Fibroblast of skin of left quadriceps (primary cell): ENCODE measurements at places on chromosomes 11 and 22.

DNA sequence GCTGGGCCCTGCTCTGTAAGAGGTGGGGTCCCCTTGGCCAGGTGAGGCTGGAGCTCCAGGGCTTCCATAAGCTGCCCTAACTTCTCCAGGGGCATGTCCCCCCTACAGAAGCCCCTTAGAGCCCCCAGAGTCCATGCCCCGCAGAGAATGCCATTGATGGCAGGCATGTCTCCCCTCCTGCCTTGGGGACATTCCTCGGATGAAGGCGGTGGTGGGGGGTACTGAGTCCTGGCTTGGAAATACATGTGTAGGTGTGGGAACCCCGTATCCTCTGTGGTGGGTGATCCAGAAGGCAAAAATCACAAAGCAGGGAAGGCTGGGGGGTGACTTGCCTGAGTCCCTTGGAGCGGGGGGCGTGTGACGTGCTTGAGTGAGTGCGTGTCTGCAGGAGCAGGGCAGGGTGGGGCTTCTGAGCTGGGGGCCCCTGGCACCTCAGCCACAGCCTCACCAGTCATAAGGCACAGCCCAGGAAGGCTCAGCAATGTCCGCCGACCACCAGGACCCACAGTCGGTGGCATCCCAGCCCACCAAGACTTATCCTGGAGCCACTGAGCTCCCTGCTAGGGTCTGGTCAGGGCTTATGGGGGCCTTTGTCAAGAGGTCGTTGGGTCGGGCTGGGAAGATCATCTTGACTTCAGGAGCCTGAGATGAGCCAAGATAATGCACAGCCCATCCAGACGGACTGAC is 69.8 kb upstream of the KCNQ1OT1 start:
- DNase-seq, result no peak

DNA sequence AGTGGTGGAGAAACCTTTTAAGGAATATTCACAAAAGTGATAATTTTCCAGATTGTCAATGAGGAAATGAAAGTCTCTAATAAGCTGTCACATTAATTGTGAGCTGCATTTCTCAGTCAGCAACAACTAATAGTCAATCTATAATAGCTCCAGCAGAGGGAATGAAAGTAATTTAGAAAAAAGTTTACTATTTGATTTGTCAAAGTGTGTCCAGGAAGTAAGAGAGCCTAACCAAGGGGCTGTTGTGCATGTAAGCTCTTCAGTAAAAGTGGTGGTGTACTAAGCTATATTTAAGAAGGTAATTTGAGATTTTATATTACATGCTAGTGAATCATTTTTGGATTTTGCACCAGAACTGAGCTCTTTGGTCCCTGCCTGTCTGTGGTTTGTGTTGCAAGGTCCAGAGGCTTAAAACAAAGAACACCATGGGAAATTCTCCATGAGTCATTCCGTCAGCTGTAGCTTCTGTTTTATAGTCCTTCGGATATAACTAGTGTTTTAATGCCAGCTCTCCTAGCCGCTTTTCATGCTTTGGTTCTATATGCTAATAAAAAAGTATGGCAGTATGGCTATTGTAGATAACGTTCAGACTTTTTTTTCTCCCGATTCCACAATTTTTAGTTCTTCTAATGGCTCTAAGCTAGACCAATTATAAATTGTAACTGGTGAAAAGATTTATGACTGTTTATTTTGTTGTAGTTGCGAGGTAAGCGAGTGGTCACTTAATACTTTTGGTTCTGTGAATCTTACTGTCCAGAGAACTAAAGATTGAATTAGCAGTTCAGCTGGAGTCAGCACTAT is 64.6 kb downstream of the ARHGEF12 start:
- DNase-seq, result peak; percentile 95

DNA sequence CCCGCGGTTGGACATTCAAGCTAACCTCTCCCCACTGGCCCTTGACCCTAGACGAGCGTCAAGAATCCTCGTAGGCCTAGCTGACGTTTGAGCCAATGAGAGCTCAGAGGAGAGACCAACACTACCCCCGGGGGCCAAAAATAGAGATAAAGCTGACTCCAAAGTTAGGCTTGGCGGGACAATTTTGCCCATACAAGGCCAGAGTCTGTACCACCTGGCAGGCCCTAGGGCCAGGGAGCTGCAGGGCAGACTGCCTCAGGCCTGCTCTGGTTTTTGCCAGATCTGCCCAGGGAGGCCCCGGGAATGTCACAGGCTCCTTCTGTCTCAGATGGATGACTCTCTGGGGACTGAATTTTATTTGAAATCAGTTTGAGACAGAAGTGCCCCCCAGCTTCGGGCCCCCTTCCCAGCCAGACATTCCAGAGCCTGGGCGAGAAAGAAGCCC is 40.8 kb upstream of the ACCSL start:
- DNase-seq, result no peak

GRCh38 chr22:37328017-37328416 is 45.7 kb downstream of the CYTH4 start:
- peak; percentile 71 for DNase-seq

DNA sequence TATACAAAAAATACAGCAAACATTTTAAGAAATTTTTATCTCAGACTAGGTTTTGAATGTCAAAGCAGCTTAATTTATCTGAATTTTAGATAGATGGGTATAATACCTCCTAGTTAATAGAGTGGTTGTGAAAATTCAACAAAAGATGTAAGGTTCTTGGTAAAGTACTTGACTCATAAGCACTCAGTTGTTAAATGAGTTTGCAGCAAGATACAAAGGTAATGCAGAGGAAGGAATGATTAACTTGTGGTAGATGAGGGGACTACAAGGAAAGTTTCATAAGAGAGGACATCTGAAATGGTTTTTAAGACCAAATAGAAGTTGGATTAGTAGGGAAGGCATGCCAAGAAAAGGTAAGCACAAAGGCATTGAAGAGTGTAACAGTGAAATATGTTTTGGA is 37.4 kb downstream of the PPME1 start:
- DNase-seq, result no peak

- no peak for DNase-seq
These were observed 71.4 kb downstream of the SCN3B start for GRCh38 chr11:123582992-123583504.
